Activated CD8-positive, alpha-beta memory T cell treated with anti-CD3 and anti-CD28 coated beads for 4 hours (primary cell): ENCODE measurements at places on chromosomes 11 and 22.

DNA sequence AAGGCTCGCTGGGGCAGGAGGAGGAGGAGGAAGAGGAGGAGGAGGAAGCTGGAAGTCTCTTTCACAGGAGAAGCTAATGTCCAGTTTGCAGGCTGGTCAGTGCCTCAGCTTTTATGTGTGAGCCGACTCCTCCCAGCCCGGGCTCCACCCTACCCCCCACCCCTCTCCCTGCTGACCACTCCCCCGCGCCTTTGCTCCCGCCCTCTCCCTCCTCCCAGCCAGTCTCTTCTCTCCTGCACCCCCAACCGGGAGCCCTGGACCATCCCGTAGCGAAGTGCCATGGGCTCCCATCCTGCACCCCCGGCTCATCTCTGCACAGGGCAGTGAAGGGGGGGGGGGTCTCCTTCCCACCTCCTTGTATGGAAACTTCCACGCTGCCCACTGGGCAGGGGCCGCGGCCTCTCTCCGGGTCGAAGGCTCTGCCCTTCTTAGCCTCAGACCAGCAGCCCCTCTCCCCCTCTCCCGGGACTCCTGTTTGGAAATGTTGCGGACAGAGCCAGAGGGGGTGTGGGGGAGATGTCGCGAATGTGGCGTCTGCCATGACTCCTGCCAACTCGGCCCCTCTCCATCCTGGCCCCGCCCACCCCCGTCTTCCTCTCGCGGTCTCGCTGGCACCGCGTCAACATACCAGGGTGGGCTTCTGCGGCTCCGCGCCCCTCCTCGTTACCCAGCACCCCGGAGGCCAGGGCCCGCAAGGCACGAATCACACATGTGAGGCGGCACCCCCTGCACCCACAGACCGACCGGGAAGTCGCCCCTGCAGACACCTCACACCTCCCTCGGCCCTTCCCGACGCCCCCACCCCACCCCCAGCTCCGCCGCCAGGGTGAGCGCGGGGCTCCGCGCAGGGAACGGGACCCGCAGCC lies 1.8 kb downstream of the IGF2 start:
- no peak for DNase-seq

DNA sequence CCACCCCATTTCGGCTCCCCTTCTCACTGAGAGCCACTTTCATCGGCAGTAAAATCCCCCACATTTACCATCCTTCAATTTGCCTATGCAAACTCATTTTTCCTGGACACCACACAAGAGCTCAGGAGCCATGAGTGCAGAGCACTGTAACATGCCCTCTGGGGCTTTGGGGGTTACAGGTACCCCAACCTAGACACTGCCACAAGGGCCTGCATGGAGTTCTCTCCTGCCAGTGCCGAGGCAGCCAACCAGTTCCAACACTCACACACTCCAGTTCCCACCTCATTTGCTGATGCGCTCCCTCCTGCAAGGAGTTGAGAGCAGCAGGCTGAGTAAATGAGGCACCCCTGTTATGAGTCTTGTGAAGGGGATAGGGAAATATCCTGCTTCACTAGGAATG lies 76.1 kb downstream of the SMCO4 start:
- DNase-seq, result no peak

DNA sequence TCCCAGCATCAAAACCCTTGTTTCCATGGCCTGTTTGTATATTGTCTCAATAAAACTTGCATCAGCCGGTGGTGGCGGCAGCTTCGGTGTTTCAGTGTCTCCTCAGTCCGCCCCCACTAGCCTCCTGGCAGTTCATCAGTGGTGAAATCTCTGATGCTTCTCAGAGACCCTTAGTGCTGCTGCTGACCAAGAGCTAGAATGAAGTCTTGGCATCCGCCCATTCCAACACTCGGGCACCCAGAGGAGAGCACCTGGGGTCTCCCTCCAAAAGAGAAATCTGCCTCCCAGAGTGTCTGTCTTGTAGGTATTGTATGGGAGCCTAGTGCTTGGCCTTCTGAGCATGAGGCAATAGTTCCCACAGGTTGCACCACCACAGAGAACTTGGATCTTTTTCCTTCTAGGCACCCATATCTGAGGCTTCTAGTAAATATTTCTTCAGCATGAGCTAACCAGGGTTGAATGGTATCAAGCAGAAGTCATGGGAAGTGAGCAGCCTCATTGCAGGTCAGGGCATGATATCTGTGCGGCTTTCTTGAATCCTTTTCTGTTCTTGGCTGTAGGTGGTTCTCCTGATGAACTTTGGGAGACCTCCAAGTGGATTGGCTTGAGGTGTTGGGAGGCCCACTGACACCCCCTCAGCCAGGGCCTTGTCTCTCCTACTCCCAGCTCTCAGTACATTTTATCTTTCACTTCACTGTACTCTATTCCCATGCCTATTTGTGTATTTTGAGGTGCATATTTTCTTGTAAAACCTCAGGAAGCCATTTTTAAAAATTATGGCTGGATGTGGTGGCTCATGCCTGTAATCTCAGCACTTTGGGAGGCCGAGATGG lies 13.2 kb upstream of the AIFM3 start:
- DNase-seq, result no peak

- DNase-seq, result no peak
These were observed 50.6 kb downstream of the ME3 start for GRCh38 chr11:86621854-86622253.

DNA sequence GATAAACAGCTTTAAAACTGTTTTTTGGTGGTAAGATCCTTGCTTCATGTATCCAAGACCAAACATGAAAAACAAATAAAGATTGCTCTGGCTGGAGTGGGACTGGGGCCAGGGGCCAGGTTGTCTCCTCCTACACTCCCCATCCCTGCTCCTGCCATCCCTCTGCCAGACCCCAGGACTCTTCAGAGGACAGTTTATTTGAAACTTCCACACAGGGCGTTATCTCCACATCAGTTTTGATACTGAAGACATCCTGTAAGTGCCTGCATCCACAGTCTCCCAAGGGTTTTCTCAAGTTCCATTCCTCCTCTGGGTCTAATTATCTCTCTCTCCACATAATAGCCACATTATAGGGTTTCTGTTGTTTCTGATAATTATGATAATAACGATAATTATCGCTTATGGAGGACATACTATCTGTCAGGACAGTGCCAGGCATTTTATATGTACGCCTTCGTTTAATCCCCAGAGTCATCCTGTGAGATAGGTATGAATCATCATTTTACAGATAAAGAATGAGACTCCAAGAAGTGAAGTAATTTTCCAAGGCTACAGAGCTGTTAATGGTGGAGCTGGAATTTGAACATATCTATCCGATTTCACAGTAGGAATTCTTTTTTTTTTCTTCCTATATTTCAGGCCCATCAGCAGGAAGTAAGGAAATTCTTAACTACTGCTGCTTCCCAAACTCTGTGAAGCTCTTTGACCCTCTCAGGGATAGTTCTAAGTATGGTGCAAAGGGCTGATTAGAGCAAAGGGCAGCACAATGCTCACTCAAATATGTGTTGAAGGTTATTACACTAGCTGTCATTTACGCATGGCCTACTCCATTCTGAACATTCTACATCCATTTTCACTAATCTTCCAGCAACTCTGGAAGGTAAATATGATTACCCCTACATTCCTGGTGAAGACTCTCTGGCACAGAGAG lies 488.0 kb upstream of the CCDC90B start:
- no peak for DNase-seq

- no peak for DNase-seq
These were observed 31.8 kb upstream of the HIPK3 start for GRCh38 chr11:33225371-33225770.

DNA sequence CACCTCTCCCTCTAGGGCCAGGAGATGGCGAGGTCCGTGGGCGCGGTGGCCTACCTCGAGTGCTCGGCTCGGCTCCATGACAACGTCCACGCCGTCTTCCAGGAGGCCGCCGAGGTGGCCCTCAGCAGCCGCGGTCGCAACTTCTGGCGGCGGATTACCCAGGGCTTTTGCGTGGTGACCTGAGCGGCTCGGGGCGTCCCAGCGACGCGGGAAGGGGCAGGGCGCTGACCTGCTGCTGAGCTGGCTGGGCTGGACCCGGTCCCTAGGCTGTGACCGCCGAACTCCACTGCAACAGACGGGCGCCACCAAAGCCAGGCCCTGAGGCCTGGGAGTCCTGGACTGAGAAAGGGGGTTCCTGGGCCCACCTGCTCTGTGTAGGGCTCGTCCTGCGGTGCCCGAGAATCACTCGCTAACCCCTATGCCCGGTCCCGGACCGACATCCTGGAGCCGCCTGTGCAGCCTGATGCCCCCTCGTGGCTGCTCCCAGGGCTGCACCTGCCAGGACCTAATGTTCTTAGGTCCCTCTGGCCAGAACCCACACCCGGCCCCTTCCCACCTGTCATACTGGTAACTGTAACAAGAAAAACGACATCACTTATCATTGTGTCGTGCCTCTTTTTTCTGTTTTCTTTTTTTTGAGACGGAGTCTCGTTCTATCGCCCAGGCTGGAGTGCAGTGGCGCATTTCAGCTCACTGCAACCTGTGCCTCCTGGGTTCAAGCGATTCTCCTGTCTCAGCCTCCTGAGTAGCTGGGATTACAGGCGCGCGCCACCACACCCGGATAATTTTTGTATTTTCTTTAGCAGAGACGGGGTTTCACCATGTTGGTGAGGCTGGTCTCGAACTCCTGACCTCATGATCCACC lies 15.0 kb downstream of the RHOD start:
- DNase-seq, result peak; percentile 39

DNA sequence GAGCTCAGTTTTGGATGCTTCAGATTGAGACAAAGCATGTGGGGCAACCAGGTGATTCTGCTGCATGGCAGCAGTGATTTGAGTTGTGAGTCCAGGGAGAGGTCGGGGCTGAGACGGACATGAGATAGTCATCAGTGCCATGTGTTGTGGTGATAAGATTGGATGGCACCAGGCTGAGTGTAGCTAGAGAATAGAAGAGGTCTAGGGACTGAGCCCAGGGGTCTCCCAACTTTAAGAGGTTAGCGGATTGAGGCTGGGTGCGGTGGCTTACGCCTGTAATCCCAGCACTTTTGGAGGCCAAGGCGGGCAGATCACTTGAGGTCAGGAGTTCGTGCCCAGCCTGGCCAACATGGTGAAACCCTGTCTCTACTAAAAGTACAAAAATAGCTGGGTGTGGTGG lies 6.3 kb upstream of the CTSD start:
- DNase-seq, result no peak

- no peak for DNase-seq
These were observed 3.8 kb upstream of the FDX1 start for GRCh38 chr11:110425751-110426545.

GRCh38 chr11:18669219-18669596 lies 29.4 kb upstream of the TMEM86A start:
- DNase-seq, result no peak

DNA sequence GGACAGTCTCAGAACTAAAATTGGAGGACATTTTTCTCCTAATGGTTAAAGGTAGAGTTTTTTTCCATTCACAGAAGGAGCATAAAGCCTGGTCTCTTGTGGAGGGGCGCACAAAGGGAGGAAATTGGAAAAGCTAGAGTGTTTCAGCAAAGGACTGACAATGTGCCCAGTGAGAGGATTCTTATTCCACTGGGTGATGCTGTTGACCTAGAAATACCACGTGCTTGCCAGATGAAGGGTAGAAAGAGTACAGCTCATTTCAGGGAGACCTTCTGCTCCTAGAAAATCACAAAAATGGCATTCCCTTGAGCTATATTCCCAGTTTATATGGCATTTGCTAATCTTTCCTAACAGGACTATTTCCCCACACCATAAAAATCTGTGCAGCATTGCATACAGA lies 21.1 kb downstream of the MS4A6E start:
- DNase-seq, result no peak

GRCh38 chr22:37190262-37190780 lies 2.3 kb upstream of the C1QTNF6 start:
- no peak for DNase-seq

- no peak for DNase-seq
These were observed 21.4 kb upstream of the PACSIN2 start for GRCh38 chr22:43036282-43036829.

DNA sequence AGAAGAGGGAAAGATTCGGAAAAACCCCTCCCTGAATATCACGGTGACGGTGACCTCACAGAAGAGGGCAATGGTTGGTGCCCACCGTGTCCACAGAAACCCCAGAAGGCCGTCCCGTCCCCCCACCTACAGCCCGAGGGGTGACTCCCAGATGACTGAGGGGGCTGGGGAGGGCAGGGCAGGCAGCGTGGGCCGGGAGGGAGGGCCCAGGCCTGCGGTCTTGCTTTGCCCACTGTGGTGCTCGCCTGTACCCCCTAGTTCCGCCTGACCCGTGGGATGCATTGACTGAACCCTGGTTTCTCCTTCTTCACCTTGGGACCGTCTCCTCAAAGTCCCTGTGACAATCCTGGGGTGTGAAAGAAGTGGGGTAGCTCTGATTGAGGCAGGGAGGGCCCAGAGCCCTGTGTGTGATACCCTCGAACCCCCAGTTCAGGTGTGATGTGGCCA lies 526.7 kb downstream of the BRD1 start:
- DNase-seq, result no peak

- no peak for DNase-seq
These were observed 28.0 kb upstream of the CRKL start for GRCh38 chr22:20889025-20889704.

DNA sequence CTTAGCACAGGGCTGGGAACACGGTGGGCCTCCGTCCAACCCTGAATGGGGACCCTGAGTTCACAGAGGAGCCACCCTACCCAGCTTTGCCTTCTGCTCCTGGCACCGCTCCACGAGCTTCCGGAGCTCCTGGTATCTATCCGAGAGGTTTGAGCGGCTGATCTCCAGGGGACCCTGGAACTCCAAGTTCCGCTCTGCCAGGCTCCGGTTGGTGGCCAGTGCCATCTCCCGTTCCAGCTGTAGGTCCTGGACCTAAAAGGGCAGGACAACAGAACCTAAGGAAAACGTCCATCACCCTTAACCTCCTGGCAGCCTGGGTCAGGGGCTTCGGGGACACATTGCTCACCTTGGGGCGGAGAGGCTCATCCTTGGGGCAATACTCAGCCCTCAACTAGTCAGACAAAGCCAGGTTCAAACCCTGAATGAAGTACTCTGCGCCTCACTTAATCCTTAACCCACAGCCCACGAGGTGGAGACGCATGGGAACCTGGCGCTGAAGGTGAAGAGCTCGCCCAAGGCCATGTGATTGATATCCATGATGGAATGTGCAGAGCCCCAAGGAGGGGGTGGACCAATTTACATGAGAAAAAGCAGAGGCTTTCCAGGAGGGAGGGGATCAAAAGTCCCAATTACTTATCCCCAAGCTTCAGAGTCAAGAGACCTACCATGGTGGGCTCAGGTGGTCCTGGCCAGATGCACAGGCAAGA lies 27.1 kb downstream of the VPS37C start:
- DNase-seq, result no peak

DNA sequence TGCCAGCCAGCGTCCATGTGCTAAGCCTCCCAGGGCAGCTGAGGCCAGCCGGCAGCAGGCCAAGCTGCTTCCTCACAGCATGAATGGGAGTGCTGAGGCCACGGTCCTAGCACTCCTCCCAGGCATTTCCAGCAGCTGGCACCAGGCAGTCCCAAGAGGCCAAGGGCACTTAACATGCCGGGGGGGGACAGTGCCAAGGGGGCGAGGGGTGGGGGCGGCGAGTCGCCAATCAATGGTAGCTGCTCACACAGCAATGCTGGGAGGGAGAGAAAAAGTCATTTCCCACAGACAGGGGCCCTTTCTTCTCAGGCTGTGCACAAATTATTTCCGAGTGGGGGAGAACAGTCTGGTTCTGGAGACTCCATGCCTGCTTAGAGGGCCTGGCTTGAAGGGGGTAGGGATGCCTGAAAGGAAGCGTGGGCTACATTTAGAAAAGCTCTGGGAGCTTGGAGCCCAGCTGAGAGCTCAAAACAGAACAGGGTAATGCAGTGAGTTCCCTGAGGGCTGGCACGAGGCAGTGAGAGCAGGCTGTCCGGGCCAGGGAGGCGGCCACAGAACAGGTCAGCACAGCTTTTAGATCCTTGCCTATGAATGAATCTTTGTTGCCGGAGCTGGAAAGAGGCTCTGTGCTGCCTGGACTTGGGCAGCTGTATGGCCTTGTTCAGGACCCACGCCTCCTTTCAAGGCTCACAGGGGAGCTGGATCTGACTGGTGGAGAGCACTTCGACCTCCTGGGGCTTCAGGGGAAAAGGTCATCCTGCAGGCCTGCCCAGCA lies 14.4 kb upstream of the TBC1D10A start:
- DNase-seq, result no peak
